ENCODE measurements at places on chromosomes 7 and 10.

DNA sequence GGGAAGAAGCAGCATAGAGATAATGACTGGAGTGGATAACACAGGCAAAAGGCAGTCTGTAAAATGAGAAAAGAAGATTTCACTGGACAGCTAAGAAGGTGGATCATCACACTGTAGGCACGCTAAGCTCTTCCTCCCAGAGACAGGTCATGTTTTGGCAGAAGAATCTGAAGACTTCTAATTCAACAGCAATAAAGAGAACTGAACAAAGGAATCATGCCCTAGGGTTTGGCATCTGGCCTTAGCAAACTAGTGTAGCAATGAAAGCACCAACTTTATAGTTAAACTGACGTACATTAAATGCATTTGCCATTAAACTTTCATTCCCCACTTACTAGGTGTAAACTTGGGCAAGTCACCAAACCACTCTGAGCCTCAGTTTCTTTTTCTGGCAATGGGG lies 84.4 kb upstream of the SEM1 start:
- DNase-seq, result no peak

DNA sequence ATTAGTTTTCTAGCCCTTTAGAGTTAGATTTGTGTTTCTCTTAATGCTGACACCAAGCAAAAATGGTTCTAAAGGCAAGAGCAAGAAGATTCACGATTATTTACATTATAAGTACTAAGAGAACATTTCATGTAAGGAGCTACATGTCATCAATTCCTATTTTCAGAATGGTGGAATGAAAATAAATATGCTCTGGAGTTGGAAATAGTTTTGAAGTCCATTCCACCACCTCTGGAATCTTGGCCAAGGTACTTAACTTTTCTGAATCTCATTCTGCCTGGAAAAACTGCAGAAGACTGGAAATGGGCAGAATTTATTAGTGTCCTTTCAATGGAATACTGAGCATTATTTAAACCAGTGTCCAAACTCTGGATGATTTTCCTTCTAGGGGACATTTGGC lies 125.1 kb upstream of the RAB11FIP2 start:
- DNase-seq, result no peak

DNA sequence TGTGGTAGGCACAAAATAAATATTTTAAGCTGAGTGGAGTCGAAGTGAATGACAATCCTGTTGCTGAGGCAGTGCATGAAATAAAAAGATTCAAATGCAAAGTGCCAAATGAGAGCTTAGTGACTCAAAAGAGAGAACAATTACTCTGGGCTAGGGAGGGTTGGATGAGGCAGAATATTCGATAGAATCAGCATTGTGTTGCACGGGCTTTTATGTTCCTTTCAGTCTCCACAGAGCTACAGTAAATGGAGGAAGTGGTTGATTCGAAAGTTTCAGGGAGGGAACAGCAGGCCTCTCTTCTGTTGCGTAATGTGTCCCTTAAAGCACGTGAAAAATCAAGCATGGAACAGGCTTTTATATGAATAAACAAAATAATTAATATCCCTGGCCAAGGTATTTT lies 599.3 kb upstream of the CELF2 start:
- DNase-seq, result no peak

DNA sequence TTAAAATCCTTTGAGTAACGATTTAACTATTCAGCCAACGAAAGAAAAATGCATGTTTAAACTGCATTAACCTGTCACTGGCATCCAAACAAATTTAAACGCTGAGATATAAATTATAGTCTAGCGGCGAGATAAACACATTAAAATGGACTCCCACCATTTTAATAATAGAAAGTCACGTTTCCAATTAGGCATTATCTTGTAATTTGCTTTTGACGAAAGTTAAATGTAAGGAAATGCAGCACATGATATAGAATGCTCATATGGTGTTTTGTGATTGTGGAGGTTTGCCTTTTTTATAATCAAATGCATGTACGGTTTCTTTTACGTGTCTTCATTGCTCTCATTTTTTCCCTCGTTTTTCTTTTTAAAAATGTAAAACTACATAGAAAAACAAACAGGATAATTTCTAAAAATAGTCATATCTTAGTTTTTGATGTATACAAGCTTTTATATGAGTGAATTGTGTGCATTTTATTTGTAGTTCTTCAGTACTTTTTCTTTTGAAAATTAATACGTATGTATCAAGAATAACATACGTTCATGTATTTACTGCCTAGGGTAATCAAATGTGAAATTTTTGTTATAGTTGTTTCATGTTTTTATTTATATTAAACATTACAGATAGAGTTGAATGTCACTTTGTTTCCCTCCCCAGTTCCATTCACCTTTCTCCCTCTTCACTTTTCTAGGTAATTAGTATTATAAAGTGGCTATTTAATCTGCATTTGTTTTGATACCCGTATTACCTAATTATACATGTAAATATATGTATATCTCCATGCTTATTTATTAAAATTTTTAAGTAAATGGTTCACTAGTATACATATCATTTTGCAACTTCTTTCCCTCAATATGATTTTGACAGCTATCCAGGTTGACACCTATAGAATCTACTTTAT lies 1.1 kb upstream of the KLF14 start:
- DNase-seq, result no peak

DNA sequence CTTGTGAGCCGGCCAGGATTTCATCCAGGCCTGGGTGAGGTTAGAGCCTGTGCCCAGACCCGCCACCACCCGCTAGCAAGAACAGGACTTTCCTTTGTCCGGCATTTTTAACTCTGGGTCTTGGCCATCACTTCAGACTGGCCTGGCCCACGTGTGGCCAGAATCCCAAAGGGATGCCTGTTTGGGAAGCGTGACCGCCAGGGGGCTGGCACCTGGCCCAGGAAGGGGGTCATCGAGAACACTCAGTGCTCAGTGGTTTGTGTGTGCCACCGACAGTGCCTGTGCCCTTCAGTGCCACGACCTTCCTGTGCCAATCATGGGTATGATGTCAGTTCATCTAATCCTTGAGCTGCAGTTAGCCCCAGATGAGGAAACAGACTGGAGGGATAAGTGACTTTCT lies 85.0 kb downstream of the ZMIZ1 start:
- DNase-seq, result no peak

DNA sequence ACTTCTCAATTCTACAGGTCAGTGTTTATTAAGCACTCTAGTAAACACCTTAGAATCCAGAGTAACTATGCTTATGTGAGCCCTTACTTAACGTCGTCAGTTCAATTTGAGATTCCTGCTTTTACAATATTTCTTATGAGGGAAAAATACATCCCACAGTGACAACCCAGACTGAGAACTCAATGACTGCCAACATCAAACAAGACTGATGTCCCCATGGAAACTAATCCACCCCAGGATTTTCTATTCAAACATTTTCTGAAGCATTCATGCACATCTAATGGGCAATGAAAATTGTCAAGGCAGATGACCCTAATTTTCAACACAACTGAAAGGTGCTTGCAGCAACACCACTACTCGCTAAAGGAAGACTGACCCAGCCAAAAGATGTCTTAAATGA lies 67.0 kb downstream of the ATE1 start:
- no peak for DNase-seq

GRCh38 chr10:17430647-17431355 lies 23.6 kb downstream of the ST8SIA6 start:
- DNase-seq, result peak; percentile 43

- DNase-seq, result no peak
Observed at GRCh38 chr7:47786557-47787248, 161.6 kb downstream of the PKD1L1 start.

- no peak for DNase-seq
Observed at GRCh38 chr10:87671139-87671815, 11.6 kb downstream of the PAPSS2 start.

DNA sequence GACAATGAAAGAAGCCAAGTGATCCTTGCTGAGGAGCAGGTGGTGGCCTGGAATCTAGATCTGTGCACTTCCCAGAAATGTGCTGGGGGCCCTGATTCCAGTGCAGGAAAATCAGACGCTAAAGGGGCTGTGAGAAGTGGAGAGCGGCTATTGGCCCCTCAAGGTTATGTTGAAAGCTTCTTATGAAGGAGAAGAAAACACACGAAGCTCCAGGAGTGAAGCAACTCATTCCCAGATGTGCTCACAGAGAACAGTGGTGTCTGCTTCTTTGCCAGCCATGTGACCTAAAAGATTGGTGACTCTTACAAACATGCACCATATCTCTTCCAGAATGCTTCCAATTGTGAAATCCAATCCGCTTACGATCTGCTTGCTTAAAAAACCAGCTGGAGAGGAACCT lies 679.3 kb upstream of the IGFBP3 start:
- no peak for DNase-seq

- DNase-seq, result no peak
Observed at GRCh38 chr10:70584909-70585544, 17.5 kb downstream of the PRF1 start.

- no peak for DNase-seq
Observed at GRCh38 chr10:73997461-73997786, 492 bp upstream of the VCL start.

- DNase-seq, result no peak
Observed at GRCh38 chr7:112763996-112764395, 26.2 kb downstream of the TMEM168 start.

DNA sequence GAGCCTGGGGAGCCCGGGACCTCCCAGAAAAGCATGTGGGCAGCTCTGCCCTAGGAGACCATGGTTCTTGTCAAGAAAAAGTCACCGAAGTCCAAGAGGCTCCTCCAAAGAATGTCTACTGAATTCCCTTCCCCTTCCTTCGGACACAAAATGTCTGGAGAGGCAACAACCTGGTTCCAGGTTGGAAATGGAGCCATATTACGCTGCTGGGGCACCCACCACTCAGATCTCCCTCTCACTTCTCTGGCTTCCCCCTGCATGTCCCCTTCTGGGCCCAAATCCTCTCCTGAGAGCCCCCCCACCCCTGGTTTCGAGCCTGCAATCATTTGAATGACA lies 52.6 kb downstream of the RGS10 start:
- no peak for DNase-seq

- no peak for DNase-seq
Observed at GRCh38 chr7:114051871-114052331, 133.1 kb upstream of the PPP1R3A start.

GRCh38 chr7:67765481-67766175 lies 769.0 kb downstream of the TYW1 start:
- no peak for DNase-seq

DNA sequence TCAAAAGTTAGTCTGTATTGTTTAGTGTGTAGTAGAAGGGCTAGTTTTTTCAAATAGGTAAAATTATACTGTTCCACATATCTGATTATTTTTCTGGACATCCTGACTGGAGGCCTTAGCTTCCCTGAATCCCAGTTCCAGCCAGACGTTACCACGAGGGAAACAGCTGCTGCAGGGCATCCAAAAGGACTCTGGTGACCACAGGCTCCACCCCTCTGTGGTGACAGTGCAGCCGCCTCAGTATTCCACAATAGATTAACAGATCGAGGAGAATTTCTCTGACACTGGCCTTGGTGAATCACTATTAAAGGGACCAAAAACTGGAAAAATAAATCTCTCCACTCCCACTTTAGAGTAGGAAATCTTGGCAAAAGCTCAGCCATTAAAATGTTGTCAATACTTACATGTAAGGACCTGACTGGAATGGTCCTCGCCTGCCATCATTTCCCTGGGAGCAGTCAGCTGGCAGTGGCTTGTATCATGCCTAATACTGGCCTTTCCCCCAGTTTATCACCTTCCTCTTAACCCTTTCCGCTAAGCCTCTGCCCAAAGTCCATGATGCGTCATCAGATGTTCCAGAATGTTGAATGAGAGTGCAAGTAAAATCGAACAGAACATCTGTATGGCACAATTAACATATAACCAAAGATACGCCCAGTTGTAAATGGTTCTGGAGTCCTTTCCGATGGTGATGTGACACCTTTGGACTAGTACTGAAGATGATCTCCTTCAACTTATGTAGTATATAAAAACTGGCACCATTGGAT lies 31.6 kb downstream of the ENO4 start:
- DNase-seq, result no peak

DNA sequence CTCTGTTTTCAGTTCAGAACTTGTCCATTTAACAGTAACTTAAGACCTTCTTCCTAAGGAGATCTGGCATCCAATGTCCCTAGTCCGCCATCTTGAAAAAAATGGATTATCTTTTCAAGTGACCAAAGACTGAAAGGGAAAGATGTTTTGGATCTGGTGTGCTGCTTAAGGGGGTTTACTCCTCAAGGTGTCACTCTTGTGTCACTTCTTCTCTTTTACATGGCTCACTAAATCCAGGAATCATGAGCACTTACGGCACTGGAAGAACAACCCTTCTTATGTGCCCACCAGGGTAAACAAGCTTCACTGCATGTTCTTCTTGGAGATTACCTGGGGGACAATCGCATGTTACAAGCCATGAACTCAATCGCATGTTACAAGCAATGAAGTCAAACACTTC lies 43.7 kb downstream of the ANXA8 start:
- DNase-seq, result no peak

GRCh38 chr7:4269086-4269485 lies 413.0 kb upstream of the FOXK1 start:
- DNase-seq, result no peak

GRCh38 chr7:126447984-126448383 lies 804.8 kb downstream of the GRM8 start:
- DNase-seq, result no peak

- DNase-seq, result no peak
Observed at GRCh38 chr7:112093409-112093808, 112.8 kb downstream of the DOCK4 start.

DNA sequence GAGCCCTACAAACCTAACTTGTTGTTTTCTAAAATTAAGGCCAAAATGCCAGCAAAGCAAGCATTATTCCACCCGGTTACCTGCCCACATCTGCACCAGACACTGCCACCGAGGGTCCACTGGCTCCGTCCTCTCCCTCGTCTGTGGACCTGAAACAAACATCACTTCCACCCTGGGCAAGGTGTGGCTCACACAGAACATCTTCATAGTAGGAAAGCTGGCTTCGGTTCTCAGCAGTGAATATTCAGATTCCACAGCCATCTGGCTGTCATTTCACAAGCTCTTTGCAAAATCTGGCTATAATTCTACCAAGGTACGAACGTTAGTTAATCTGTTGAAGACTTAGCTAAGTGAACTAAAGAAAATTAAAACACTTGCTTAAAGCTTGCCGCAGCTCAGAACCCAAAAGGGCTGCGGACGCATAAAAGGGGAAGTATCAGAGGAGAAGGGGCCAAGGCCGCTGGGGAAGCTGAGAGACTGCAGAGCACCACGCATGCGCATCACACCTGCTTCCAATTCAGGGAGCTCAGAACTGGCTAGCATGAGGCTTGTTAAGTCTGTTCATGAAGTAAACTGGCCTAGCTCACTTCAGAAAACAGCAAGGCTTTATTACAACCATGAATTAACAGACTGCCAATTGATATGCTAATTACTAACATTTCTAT lies 46.1 kb downstream of the PTPRN2 start:
- DNase-seq, result no peak

GRCh38 chr10:75852851-75853484 lies 421.5 kb downstream of the LRMDA start:
- DNase-seq, result no peak

GRCh38 chr7:27169658-27170425 lies 4.3 kb downstream of the HOXA10 start:
- no peak for DNase-seq

DNA sequence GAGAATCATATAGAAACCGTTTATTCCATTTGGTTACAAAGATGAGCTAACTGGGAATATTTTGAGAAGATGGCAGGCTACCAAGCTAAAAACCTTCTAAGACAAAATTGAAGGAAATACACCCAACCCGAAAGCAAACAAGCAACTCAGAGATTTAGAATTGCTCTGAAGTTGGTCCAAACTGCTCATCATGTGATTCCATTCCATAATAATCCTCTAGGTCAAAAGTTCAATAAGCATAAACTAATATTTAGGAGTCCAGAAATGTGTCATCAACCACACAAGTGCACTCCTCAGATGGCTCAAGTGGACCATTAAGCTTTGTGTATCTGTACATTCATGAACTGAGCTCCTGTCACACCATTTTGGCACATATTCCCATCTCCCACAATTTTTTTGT lies 28.7 kb downstream of the DGKI start:
- DNase-seq, result no peak

All from activated CD8-positive, alpha-beta memory T cell treated with anti-CD3 and anti-CD28 coated beads for 1 hour (primary cell).